Left lung (tissue), 14 donors: ENCODE measurements at places on chromosomes 5 and 9. TPM values are rescaled to one million over a fixed set of nuclear protein-coding genes. Genes with fewer than 3 reads are reported as not detected.

GRCh38 chr9:120187758-120188157 lies 392.2 kb downstream of the CDK5RAP2 start:
- DNase-seq = no peak

GRCh38 chr5:158406884-158407823 lies 548.2 kb upstream of the CLINT1 start:
- DNase-seq = no peak

- no peak for DNase-seq
Measured at GRCh38 chr9:89495824-89496560, 1.9 kb downstream of the SEMA4D start.

DNA sequence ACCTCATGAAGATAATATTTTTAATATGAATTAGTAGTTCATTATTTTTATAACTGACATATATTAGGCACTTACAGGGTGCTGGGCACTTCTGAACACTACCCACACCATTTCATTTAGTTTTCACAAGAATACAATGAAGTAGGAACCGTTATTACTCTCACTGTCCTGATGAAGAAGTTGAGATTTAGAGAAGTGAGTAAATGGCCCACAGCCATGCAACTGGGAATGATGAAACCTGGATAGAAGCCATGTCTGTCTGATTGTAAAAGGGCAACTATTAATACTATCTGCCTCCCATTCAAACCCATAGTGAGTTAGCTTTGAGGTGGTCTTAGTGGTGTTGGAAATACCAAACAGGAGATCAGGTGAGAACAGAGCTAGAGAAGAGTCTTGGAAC lies 29.6 kb upstream of the OTULINL start:
- DNase-seq = no peak

SLC45A2 gene
- total RNA-seq = not detected

CAMK2A gene
- 0.64 TPM for total RNA-seq

FSD1L gene
- 6.4 TPM for total RNA-seq
